ENCODE measurements at places on chromosomes 13 and 19.

- no peak for DNase-seq
Measured at GRCh38 chr13:32969516-32969941, 46.7 kb upstream of the KL start.

- DNase-seq = no peak
Measured at GRCh38 chr13:51006067-51006845, 96.7 kb downstream of the RNASEH2B start.

DNA sequence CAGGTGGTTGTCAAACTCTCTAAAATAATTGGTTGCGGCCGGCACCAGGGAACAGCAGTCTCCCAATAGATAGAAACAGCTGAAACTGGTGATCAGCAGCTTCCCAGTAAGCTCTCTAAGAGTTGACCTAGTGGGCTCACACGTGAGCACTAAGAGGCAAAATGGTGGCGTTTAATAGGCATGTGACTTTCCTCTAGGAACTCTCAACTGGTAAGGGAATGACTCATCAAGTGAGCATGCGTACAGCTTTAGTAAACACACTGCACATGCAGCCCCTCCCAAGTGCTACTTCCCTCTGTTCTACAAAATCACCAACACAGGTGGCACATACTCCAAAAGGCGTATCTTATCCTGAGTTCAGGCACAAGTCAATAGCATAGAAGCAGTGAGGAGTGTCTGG lies 41.7 kb downstream of the TNFSF11 start:
- DNase-seq = no peak

GRCh38 chr13:59641817-59642216 lies 521.9 kb downstream of the DIAPH3 start:
- DNase-seq = no peak

DNA sequence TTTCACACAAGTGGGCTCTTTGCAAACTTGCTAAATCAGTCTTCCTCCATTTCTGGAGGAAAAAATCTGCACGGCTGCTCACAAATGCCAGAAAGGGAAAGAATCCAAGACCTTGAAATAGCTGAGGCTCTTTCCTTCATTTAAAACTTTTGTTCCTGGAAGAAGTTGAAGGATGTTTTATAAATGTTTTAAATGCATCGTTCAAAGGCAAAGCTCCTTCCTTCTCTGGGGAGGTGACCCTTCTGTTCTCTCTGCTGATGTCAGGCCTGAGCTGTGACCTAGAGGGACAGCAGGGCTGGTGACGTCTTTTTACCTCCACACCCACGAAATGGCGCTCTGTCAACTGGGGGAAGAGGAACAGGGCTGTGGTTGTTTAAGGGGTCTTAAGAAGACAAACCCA lies 376.4 kb upstream of the ZNF507 start:
- no peak for DNase-seq

All from activated CD8-positive, alpha-beta memory T cell treated with anti-CD3 and anti-CD28 coated beads for 1 hour (primary cell).